Activated naive CD8-positive, alpha-beta T cell treated with anti-CD3 and anti-CD28 coated beads for 36 hours (primary cell): ENCODE measurements at places on chromosomes 1 and 21.

DNA sequence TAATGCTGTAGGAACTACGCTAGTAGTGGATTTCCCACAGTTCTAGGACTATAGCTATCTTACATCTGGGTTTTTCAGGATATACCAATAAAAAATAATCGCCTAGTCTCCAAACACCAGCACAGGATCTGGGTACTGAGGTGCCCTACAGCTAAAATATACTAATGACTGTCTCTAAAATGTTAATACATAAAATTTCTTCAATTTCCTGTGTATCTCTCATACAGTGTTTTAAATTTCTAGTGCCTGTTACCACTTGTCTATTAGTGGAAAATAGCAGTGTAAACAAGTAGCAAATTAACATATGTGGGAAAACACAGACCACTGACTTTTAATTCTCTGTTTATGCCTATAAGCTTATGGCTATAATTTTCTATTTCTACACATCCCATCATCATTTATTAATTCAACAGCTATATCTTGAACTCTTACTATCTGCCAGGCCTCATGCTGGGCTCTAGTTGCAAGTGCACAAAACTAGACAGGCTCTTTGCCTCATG is 16.1 kb upstream of the PTPN14 start:
- DNase-seq = no peak

- no peak for DNase-seq
These were observed 10.7 kb upstream of the BSDC1 start for GRCh38 chr1:32404946-32405345.

GRCh38 chr1:56758135-56758534 is 61.1 kb downstream of the FYB2 start:
- no peak for DNase-seq

DNA sequence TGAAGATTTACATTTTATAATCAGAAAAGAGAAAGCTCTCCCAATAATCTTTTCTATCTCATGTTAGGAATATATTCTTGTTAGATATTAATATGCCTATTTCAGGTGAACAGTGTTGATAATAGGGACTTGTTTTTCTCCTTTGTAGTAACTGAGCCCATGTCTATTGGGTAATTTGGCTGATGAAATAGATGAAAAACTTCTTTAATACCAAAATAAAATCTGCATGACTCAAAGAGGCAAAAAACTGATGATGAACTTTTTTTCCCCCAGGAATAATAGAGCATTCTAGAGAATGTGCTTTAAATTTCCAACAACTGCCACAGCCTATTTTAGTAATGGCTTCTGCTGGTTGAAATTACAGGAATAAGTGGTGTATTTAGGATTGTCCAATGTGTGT is 178.9 kb upstream of the GREM2 start:
- DNase-seq = no peak

- no peak for DNase-seq
These were observed 161.1 kb upstream of the IRF2BP2 start for GRCh38 chr1:234770924-234771540.

- DNase-seq = no peak
These were observed 46.4 kb downstream of the AJAP1 start for GRCh38 chr1:4700801-4701200.

GRCh38 chr1:43495204-43495603 is 35.5 kb upstream of the PTPRF start:
- DNase-seq = no peak

- no peak for DNase-seq
These were observed 8.4 kb downstream of the SOX13 start for GRCh38 chr1:204081164-204081790.

DNA sequence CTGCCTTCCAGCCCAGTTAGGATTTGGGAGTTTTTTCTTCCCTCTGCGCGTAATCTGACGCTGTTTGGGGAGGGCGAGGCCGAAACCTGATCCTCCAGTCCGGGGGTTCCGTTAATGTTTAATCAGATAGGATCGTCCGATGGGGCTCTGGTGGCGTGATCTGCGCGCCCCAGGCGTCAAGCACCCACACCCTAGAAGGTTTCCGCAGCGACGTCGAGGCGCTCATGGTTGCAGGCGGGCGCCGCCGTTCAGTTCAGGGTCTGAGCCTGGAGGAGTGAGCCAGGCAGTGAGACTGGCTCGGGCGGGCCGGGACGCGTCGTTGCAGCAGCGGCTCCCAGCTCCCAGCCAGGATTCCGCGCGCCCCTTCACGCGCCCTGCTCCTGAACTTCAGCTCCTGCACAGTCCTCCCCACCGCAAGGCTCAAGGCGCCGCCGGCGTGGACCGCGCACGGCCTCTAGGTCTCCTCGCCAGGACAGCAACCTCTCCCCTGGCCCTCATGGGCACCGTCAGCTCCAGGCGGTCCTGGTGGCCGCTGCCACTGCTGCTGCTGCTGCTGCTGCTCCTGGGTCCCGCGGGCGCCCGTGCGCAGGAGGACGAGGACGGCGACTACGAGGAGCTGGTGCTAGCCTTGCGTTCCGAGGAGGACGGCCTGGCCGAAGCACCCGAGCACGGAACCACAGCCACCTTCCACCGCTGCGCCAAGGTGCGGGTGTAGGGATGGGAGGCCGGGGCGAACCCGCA is at the start of gene PCSK9:
Gene PCSK9, plus strand, starts transcription at position 207 of the 741 bp plus-strand sequence. Its CDS starts 290 bp downstream, at position 497.
- no peak for DNase-seq
